ENCODE measurements at places on chromosomes 3 and 15.

- no peak for DNase-seq
These were observed 204.1 kb downstream of the STXBP5L start for GRCh38 chr3:121111914-121112612.

DNA sequence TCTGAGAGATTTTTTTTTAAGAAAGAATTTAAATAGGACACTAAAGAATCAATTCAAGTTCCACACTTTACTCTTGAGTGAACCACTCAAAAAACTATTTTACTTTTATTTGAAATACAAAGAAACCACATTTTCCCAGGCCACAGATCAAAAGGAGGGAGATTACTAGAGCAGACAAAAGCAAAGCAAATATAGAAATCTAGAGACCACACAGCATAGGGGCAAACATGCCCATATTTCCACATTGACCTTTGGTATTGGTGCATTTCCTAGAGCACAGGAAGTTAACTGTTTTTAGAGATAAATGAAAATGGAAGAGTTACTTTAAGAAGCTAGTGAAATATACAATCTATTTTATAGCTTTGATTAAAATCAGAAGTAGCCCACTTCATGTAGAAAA, 27.5 kb upstream of the ZCWPW2 start:
- no peak for DNase-seq

DNA sequence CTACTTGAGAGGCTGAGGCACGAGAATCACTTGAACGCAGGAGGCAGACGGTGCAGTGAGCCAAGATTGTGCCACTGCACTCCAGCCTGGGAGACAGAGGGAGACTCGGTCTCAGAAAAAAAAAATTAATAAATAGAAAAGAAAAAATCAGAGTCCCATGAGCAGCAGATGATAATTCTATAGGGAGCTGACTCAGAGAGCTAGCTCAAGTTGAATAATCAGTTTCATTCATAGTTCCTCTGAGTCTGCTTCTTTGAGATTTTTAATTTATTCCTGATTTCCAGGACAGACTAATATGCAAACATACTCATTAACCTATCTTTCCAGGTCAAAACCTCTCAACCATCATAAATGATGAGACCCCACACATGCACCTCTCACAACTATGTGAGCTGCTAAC, 55.0 kb upstream of the PTX3 start:
- no peak for DNase-seq

DNA sequence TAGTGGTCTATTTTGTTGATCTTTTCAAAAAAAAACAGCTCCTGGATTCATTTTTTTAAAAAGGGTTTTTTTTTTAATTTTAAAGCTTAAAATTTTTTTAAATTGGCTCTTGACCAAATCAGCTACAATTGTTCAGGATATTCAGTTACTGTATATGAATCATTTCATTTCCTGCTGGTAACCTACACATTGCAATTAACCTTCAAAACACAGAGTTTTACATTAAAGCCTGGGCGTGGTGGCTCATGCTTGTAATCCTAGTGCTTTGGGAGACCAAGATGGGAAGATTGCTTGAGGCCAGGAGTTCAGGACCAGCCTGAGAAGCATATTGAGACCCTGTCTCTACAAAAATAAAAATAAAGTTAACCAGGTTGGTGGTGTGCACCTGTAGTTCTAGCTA, 163.4 kb downstream of the ALDH1A2 start:
- no peak for DNase-seq

GRCh38 chr3:174533286-174533685, 325.8 kb upstream of the NAALADL2 start:
- DNase-seq, result no peak

DNA sequence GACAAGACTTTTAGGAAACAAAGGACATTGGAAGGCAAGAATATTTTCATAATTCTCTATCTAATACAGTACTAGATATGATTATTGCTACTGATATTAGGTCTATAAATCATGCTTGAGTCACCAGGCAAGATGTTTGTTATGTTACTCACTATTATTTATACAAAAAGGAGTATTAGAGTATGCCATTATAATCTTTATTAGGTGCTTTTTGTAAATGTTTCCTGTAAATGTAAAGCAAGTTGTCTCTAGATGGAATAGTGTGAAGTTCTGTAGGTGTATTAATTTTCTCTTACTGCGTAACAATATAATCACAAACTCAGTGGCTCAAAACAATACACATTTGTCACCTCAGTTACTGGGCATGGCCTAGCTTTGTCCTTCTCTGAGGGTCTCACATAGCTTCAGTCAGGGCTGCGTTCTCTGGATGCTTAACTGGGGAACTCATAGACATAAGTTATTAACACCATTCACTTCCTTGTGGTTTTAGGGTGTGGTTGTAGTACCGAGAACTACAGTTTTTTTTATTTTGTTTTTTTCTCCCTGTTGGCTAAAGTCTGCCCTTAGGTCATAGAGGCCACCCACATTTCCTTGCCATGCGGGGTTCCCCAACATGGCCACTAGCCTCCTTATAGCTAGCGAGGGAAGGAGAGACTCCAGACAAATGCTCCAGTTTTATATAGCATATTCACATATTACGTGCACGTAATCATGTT, 20.3 kb upstream of the MAP3K13 start:
- no peak for DNase-seq

Measured in CD4-positive, alpha-beta T cell treated with Interleukin-2 at 100 ng/mL for 4 hours (primary cell).